Activated CD4-positive, alpha-beta T cell treated with anti-CD3 and anti-CD28 coated beads, Interleukin-2, amount 50 U/mL, for 48 hours (primary cell): ENCODE measurements at places on chromosomes 13 and 19.

- DNase-seq, result no peak
Measured at GRCh38 chr13:33556828-33557227, 261.1 kb upstream of the RFC3 start.

DNA sequence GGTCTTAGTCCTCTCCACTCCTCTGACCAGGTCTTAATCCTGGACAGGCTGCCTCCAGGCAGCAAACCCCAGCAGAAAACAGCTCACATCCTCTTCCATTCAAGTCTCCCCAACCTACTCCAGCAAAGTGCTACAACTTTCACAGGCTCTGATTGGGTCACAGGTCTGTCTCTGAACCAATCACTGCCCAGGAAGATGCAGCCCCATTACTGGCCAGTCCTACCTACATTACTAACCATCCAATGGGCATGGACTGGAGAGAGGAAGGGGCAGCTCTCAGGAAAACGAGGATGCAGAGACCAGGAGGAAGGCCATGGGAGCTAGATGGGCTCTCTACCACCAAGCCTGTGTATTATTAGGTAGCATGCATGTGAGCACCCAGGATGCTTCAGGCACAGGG, 12.2 kb downstream of the MED26 start:
- no peak for DNase-seq

DNA sequence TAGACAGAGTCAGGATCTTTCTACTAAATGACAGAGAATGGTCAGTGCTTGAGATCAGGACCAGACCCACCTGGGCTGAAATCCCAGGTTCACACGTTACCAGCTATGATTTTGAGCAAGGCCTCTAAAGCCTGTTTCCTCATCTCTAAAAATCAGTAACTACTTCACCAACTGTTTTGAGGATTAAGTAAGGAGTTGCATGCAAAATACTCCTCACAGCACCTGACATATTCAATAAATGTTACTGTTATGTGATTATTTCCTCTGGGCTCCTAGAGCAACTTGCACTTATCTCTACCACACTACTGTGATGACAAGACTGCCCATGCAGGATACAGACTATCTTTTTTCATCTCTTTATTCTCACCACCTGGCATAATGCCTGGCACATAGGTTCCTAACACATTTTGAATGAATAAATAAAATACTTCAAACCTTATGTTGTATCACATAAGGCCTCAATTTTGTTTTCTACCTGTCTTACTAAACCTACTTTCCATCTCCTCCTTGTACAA, 1.8 kb downstream of the KATNAL1 start:
- DNase-seq, result no peak

DNA sequence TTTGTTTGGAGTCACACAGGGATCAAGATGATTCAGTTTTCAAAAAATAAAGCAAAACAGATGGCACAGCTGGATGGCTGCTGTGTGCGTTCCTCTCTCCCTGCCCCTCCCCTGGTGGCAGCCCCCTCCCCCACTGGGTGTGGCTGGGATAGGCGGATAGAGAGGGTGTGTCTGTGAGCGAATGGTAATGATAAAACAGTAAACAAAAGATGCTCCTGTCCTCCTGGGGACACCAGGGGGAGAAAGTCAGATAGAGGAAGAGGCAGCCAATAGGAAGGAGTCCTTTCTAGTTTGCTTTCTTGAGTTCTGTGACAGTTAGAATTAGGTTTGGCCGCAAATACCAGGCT, 6.5 kb downstream of the TMEM255B start:
- no peak for DNase-seq

GRCh38 chr19:12155324-12155860, 1.1 kb downstream of the ZNF625 start:
- no peak for DNase-seq

DNA sequence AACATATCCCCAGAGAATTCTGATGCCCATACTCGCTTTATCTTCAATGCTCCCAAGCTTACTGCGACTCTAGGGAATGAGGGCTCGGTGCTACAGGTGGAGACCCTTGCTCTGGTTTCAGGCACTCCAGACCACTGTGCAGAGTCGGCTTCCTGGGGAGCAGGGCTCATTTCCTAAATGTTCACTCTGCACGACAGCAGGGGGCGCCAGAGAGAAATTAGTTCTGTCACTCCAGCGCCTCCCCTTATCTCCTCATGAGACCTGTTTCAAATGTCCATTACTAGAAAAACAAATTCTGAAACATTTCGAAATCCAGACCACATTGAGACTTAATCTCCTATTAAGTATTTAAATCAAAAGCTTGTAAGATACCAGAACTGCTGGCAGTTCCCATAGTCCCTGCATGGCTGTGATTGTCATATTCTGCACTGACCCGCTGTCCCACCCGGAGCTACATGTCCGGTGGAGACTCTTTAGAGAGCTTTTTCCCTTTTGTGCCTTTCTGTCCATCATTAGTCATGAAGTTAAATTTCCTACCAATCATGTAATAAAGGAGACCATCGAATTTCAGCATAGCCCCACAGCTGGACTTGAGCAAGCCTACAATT, 22.4 kb downstream of the EPSTI1 start:
- peak; percentile 88 for DNase-seq

- DNase-seq, result no peak
Measured at GRCh38 chr19:6343462-6343861, 10.1 kb upstream of the ACER1 start.

DNA sequence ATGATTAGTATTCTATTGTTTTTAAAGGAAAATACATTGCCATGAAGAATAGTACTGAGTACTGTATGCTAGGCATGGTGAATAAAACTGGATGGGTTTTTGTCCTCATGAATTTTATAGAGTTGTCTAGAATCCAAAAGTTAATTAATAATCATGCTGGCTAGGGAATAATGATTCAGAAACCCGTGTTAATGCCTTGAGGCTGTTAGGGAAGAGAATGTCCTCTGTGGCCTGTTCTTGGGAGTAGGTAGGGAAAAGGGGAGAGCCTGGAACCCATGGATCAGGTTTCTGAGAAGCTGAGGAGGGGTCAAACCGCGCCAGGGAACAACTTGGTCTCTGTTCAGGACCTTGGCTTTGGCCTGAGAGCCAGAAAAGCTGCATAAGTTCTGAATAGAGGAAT, 1376.3 kb upstream of the SLC10A2 start:
- no peak for DNase-seq

- DNase-seq, result no peak
Measured at GRCh38 chr13:32553720-32554119, 15.1 kb upstream of the N4BP2L2 start.

DNA sequence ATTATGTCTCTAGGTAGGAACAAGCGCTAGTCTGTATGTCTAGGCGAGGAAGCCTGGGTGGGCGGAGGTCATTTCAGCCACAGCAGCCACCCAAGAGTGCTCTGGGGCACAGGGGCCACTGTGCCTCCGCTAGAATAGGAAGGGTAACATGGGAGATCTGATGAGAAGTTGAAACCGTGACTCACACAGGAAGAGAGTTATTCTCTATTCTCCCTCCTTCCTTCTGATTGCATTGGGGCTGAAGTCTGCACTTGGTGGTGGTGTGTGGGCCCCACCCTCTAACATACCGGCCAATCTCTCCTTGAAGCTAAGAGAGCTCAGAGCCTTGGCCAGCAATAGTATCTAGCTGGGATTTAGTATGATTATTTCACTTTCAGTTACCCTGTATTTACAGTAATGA, 20.3 kb upstream of the GGACT start:
- DNase-seq, result peak; percentile 14

DNA sequence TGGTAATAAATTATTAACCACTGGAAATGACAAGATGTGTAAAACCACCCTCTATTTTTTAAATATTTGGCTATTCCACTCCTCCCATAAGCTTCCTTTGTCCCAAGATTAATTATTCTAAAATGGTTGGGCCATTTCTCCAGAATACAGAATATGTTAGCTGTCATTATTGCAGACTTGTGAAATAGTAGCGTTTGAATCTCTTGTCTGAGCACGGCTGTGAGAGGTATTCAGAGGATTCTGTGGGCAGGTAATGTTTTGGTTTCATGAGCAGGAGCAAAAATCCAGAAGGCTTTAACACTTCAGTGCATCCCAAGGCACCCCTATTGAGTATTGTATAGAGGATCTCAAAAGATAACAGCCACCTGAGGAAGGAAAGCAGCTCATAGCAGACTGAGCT, 256.0 kb downstream of the UQCRFS1 start:
- no peak for DNase-seq

DNA sequence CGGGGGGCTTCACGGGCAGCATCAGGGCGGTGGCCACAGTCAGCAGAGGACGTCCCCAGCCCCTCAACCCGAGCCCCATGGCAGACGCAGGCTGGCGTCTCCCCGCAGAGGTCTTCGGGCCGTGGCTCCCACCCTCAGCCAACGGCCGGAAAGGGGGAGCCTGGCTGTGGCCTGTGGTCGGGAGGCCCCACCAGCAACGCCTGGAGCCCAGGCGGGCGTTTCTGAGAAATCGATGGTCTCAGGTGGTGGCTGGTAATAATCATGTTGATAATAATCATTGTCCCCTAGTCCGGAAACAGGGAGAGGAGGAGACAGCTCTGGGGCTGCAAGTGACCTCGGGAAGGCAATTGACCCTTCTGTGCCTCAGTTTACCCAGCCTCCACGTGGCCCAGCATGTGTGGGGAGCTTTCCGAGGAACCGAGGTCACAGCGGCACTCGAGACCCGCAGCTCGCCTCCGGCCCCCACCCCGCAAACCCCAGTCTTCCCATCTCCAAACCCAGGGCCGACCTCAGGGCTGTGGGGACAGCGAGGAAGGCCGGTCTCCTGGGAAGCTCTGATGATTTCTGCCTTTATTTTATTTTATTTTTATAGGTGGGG, at the start of gene PRSS57:
TSS of gene PRSS57 (minus strand) at position 101 of the 598 bp plus-strand sequence. CDS start at position 79, 22 bp downstream.
- no peak for DNase-seq

DNA sequence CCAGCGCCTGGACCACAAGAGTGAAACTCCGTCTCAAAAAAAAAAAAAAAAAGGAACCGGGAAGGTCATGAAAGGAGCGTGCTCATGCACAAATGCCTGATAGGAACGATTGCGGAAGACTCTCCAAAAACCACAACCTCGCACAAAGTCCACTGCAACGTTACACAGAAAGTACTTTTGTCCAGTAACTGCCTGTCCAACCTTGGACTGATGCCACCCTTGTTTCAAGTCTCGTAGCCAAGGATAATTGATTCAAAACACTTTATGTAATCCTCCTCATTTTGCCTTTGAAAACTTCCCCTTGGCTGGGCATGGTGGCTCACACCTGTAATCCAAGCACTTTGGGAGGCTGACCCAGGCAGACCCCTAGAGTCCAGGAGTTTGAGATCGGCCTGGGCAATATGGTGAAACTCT, 13.7 kb downstream of the LGALS7 start:
- no peak for DNase-seq

DNA sequence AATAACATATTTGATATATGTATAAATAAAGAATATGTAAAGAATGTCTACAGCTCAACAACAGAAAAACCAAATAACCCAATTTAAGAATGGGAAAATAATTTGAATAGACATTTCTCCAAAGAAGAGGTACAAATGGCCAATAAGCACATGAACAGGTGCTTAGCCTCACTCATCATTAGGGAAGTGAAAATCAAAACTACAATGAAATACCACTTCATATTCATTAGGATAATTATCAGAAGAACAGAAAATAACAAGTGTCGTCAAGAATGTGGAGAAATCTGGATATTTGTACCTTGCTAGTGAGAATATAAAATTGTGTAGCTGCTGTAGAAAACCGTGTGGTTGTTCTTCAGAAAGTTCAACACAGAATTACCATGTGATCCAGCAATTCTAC, 8.4 kb upstream of the SUPT20H start:
- no peak for DNase-seq

DNA sequence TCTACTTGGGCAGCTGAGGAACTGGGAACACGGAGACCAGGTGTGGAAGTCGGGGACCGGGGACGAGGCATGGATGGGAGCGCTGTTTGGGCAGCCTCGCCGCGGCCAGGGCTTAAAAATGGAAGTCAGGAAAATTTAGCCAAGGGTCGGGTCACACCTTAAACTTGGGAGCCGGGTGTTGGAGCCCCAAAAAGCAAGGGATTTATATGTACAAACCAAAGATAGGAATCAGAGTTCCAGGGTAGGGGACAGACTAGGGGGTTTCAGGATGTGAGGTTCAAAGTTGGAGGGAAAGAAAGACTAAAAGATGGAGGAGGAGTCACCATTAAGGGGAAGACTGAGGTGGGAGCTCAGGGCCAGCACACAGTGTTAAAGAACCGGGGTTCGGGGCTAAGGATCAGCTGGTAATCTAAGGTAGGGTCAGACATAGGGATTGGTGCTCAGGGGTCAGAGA, 530 bp downstream of the FOXA3 start:
- no peak for DNase-seq

GRCh38 chr19:41700381-41701195, 7.8 kb upstream of the CEACAM5 start:
- no peak for DNase-seq

DNA sequence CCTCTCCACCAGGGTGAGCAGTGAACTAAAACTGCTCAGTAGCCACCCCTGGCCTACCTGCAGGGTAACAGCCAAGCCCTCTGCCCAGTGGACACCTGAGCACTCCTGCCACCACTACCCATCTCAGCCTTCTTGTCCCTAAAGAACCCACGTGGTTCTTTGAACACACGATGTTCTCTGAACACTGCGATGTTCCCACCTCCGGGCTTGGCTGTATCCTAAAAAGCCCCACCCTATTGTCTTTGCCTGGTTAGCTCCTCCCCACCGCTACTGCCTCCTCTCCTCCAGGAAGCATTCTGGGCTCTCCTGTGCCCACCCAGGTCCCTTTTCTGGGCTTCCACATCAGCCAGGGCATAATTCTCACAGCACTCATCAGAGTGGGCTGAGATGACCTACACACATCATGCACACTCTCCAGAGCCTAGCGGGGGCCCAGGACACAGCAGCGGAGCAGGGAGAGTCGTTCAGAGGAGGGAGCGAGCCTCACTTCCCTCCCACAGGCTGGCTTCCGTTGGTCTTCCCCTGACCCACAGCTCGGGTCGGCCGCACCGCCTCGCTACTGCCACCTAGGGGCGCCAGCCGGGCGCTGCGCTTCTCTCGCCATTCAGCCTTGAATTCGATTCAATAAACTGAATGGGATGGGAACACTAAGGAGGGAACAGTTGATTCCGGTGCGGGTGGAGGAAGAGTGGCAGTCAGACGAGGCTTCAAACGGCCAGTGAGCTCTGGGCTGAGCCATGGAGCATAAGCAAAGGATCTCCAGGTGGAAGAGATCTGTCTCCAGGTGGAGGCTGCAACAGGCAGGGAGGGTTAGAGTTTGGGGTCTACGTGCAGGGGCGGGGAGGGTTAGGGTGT, 3.2 kb downstream of the ELAVL1 start:
- DNase-seq, result peak; percentile 89

- DNase-seq, result no peak
Measured at GRCh38 chr13:27969082-27969865, at the start of gene CDX2. TSS of gene CDX2 (minus strand) at chr13:27969315. CDS start at chr13:27969006, 309 bp downstream.

GRCh38 chr19:16160943-16161560, 12.3 kb downstream of the CIB3 start:
- DNase-seq, result peak; percentile 63

- no peak for DNase-seq
Measured at GRCh38 chr19:2517881-2518601, 42.1 kb downstream of the GADD45B start.
